Stimulated activated CD8-positive, alpha-beta memory T cell treated with anti-CD3 and anti-CD28 coated beads, Interleukin-4, amount 100 ng/mL, for 1 hour (primary cell): ENCODE measurements at places on chromosomes 4 and X.

- no peak for DNase-seq
Measured at GRCh38 chrX:27254656-27255055, 208.5 kb downstream of the PPP4R3C start.

GRCh38 chr4:112234952-112235609 lies 3.5 kb downstream of the AP1AR start:
- DNase-seq = no peak

- no peak for DNase-seq
Measured at GRCh38 chr4:71497078-71497477, 158.3 kb downstream of the SLC4A4 start.

- DNase-seq = no peak
Measured at GRCh38 chrX:33906971-33907370, 225.1 kb downstream of the FAM47A start.

- no peak for DNase-seq
Measured at GRCh38 chrX:107712231-107713202, 63.1 kb downstream of the TSC22D3 start.

DNA sequence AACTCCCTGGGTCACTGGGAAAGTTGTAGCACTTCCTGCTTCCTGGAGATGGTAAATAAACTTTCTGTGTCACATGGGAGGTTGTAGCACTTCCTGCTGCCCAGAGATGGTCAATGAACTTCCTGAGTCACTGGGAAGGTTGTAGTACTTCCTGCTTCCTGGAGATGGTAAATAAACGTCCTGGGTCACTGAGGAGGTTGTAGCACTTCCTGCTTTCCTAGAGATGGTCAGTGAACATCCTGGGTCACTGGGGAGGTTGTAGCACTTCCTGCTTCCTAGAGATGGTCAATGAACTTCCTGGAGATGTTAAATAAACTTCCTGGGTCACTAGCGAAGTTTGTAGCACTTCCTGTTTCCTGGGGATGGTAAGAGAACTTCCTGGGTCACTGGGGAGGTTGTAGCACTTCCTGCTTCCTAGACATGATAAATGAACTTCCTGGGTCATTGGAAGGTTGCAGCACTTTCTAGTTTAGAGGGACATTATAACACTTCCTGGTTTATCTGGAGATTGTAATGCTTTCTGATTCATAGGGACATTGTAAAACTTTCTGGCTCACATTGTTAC lies 62.3 kb upstream of the CD99 start:
- DNase-seq = no peak

GRCh38 chr4:3231471-3231870 lies 17.5 kb upstream of the MSANTD1 start:
- no peak for DNase-seq

GRCh38 chrX:124289443-124289842 lies 43.0 kb upstream of the TEX13D start:
- DNase-seq = no peak

- no peak for DNase-seq
Measured at GRCh38 chr4:8391972-8392371, 48.6 kb downstream of the ACOX3 start.

- DNase-seq = no peak
Measured at GRCh38 chr4:7861440-7861881, 78.2 kb downstream of the AFAP1 start.

DNA sequence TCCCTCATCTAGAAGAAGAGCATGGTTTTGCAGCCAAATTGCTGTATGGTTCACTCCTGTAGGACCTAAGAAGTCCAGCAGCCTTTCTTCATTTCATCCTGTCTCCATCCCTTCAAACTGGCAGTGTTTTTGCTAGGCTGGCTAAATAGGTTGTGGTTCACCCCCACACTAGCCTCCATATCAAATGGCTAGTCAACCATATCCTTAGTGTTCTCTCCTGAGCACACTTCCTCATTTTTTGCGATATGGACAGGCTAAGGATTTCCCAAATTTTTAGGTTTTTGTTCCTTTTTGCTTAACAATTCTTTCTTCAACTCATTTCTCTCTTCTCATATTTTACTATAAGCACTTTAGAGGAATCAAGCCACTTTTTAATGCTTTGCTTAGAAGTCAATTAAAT lies 98.8 kb upstream of the NOCT start:
- DNase-seq = no peak

- no peak for DNase-seq
Measured at GRCh38 chr4:72902354-72902753, 167.2 kb downstream of the COX18 start.

DNA sequence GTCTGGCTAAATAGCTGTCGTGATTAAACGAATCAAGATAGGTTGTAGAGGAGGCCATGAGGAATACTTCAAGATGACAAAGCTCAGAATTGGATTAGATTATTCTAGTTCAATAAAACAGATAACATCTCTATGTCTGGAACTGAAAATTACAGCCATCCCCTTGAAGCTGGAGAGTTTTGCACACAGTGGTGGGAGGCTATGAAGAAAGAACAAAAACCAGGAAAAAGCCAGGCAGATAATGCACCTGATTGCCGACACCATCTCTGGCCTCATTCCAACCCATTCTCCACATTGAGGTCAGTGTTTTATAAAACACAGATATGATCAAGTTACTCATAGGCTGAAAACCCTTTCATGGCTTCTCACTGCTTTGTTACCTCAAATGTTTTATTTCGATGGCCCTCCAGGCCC lies 188.3 kb downstream of the RASL11B start:
- DNase-seq = no peak

DNA sequence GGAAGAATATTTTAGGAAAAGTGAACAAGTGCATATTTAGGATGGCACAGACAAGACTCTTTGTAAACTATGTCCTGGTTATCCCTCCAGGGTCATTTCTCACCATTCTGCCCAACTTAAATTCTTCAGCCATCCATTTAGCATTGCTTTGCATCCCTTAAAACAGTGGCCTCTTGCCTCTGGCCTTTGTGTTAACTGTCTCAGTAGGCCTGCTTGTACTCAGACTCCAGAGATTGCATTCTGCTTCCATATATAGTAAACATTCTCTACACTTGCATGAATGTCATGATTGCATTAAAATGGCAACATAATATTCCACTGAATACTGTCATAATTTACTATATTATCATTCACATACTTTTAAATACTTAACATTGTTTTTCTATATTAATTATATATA lies 43.2 kb downstream of the NR3C2 start:
- no peak for DNase-seq
